ENCODE measurements at places on chromosomes 16 and 17.

DNA sequence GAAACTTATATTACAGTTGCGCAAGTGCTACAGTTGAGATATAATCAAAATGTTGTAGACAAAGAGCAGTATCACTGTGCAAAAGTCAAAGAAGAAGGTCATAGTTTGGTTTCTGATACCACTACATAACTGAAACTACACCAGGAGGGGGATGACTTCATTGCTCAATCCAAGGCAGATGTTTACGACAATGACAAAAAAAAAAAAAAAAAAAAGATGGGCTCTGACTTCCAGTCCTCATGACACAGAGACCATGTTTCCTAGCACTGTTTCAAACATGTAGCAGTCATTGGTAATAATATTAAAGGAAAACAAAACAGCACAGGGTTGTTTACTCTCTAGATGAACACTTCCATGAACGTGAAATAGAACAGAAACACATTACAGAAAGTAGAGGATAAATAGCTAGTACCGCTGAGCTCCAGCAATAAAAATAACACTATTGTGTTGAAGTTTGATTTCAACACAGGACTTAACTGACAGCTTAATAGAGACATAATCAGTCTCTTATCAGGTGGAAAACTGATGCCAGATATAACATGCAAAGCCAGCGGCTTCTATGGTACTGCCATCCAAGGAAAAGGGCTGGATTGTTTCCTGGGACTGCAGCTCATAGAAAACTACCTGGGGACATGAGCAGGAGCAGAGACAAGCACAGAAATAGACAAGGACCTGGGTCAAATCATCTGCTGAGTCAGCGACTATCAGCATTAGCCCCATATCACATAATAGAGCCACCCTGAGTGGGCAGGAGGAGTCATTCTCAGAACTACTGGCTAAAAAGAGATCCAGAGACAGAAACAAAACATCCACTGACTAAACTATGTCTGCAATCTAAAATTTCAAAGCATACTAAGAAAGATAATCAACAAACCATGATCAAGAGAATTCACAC is 463.6 kb upstream of the SOX9 start:
- DNase-seq, result no peak

DNA sequence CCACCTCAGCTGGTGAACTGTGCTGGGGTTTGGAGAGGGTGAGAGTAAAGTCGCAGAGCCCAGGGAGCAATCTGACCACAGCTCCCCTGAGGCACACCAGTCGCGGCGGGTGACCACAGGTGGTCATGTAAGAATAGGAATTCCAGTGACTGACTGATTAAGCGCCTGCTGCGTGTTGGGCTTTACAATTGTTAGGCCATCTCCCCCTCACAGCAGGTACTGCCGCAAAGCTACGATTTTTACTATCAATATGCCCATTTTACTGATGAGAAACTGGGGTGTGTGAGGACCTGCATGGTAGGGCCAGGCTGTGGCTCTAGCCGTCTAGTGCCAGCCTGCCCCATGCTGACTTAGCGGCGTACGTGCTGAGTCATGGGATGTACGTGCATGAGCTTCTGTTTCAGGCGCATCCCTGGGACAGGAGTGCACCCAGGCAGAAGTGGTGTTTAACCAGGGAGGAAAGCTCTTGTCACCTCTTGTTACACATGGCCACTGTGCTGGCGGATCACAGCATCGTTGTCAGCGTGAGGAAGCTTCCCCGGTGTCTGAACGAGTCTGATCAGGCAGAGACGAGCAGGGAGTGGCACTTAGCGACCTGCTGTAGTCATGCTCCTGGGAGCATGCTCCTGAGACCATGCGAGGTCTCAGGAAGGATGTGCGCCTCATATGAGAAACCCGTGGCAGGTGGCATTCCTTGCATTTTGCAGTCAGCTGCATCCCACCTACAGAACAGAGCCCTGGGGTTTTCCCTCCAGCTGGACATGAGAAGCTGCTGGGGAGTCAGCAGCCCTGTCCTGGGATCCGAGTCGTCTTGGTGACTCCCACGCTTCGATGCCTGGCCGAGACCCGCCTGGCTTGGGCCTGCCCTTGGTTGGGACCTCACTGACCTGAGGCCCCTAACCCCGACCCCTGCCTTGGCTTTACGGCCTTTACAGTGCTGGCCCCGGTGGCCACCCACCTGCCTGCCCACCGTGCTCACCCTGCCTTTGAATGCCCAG is 163.7 kb upstream of the CHMP6 start:
- no peak for DNase-seq

DNA sequence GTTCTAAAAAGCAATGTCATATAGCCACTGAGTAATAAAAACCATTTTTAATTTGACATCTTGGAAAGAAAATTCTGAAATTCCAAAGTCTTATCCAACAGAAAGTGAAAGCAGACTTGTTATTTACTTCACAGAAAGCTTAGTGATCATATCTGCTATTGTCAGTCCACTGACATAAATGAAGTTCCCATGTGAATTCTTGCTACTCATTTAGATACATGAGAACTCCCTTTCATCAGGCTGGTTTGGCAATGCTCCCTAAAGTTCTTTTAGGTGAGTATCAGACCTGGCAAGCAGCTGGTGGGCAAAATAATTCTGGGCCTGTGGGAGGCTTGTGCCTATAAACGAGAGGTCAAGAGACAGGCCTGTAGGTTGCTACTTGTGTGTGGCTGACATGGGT is 23.4 kb downstream of the NME2 start:
- no peak for DNase-seq

DNA sequence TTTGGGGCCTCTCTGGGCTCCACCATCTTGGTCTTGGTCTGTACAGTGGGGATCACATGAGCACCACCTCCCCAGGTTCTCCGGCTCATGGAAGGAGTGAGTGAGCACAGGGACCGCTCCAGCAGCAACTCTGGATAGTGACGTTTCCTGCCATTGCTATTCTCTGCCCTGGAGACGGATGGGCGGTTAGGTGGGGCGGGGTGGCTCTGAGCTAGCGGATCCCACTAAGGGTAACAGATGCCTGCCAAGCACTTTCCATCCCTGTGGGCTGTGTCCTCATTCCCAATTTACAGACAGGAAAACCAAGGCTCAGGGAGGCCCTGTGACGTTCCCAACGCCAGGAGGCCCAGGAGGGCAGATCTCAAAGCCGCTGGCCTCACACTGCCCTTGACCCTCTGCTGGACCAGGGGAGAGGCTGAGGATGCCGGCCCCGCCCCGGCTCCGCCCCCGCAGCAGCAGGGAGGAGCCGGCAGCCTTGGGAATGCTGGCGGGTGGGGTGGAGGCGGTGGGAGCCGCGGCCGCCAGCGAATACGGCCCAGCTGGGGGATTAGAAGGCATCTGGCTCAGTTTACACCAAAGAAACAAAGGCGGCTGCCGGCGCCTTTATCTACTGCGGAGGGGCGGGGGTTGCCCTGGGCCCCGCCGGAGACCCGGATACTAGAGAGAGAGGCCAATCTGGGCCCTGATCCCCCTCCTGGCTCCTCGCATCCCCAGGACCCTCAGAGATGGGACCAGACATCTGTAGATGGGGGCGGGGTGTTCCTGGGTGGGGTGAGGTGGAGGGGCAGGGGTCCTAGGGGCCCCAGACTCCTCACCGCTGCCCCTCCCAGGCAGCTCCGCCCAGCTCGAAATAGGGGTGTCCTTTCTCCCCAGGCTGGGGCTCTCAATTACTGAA is 122.3 kb upstream of the CIBAR2 start:
- DNase-seq, result no peak

DNA sequence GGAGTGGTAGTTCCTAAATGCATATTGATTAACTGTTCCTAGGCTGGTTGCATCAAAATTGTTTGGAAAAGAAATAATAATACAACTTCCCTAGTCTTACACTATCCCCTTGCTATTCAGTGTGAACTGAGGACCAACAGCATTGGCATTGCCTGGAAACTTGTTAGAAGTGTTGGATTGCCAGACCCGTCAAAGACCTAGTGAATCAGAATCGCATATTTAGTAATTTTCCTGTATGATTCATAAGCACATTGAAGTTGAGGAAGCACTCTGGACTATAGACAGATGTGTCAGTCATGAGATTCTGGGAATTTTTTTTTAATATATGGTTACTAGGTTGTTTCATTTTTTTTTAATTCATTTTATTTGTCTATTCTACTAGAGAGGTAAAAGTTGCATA is 34.7 kb upstream of the KCNJ16 start:
- DNase-seq, result no peak

DNA sequence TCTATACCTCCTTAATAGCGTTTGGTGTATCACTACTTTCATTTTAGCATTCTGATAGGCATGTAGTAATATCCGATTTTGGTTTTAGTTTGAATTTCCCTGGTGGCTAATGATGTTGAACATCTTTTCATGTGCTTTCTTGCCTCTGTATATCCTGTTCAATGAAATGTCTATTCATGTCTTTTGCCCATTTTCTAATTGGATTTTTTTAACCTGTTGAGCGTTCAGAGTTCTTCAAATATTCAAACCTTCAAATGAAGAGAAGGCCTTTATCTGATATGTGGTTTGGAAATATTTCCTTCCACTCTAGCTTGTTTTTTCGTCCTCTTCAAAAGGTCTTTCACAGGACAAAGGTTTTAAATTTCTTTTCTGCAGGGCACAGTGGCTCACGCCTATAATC is 2.4 kb upstream of the NME1 start:
- no peak for DNase-seq

GRCh38 chr17:76527430-76528111 is 9.9 kb downstream of the CYGB start:
- peak; percentile 92 for DNase-seq

DNA sequence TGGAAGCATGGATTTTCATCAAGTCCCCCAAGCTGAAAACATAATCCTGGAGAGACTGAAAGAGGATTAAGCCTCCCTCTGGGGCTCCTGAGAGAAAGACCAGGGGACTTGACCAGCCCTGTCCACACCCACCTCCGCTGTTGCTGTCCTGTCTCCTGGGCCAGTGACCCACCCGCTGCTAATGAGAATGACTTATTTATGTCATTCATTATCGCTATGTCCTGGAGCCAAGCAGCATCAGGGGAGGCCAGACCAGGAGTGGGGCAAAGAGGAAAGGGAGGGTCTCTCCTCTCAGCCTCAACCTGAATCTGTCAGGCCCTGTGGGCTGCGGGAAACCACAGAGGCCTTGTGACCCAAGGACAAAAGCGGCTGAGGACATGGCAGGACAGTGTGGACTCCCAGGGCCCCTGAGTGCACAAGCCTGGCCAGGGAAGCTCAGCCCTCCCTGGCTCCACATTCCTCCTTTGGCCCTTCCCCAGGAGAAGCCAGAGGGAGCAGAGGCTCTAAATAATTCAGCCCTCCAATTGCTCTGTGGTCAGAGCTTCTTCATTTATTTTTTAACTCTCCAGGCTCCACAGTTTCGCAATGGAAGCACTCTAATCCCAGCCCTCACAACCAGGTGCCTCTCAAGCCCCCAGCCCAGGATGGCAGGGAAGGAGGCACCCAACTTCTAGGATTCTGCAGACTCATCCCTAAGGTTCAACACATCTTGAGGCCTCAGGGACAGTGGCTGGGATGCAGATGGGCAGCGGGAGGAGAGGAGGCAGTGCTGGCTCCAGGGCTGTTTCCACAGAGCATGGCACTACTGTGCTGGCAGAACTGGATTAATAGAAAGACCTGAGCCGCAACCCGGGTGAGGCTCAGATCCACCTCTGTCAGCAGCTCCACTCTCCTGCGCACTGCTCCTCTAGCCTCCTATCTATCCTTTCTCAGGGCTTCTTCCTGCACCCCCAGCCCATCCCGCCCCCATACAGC is 19.1 kb downstream of the CUEDC1 start:
- peak; percentile 69 for DNase-seq

DNA sequence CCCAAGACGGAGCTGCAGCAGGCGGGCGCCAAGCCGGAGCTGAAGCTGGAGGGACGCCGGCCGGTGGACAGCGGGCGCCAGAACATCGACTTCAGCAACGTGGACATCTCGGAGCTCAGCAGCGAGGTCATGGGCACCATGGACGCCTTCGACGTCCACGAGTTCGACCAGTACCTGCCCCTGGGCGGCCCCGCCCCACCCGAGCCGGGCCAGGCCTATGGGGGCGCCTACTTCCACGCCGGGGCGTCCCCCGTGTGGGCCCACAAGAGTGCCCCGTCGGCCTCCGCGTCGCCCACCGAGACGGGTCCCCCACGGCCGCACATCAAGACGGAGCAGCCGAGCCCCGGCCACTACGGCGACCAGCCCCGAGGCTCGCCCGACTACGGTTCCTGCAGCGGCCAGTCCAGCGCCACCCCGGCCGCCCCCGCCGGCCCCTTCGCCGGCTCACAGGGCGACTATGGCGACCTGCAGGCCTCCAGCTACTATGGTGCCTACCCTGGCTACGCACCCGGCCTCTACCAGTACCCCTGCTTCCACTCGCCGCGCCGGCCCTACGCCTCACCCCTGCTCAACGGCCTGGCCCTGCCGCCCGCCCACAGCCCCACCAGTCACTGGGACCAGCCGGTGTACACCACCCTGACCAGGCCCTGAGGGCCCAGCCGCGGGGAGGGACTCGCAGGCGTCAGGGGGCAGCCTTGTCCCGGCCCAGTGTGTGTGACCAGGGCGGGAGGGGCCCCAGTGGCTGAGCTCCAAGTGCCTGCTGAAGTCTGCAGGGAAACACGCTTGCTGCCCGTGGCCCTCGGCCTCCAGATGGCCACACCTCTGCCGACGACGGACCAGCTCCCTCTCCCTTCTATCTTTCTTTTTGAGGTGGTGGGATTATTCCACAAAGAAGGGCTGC is 3.4 kb downstream of the SOX8 start:
- no peak for DNase-seq

GRCh38 chr16:54360681-54361080 is 74.1 kb upstream of the IRX3 start:
- DNase-seq, result no peak

DNA sequence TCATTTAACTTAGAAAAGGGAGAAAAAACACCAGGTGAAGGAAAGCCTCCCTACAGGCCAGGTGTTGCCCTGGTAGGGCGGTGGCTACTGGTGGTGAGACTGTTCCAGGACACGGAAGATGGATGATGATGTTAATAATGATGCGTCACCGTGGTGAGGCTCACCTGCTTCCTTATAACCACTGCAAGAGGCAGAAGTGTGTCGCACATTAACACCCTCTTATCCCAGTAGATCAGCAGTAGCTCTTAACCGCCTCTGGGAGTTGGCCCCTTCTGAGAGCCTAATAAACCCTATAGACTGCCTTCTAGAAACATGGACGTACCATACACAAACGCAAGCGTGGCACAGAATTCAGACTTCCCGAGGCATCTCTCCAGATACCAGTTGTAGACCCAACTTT is 7.8 kb downstream of the BFAR start:
- no peak for DNase-seq

- peak; percentile 72 for DNase-seq
Observed at GRCh38 chr16:27374804-27375425, 27.1 kb upstream of the IL21R start.

DNA sequence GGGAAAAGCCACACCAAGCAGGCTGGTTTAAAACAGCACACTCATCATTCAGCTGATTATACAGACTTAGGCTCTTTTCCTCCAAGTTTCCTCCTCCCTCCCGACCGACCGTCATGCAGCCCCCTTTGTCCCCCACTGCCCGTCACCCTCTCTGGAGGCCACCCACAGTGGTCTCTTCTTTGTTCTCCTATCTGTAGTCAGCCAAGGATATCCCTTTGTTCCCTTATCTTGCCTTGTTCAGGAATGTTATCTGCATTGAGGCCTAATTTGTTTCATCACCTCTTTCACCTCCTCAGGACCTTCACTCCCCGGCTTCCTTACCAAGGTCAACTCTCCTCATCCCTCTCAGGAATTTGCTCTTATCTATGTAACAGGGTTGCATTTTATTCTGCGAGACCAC is 186.4 kb upstream of the CDH13 start:
- no peak for DNase-seq

GRCh38 chr16:63461248-63461841 is 1425.1 kb upstream of the CDH8 start:
- peak; percentile 55 for DNase-seq

- DNase-seq, result no peak
Observed at GRCh38 chr16:17360693-17361122, 110.1 kb downstream of the XYLT1 start.

Data from renal cortical epithelial cell (primary cell).